Smooth muscle cell of the umbilical artery (primary cell): ENCODE measurements at places on chromosomes 1 and 21. TPM values are rescaled to one million over a fixed set of nuclear protein-coding genes. Genes with fewer than 3 reads are reported as not detected.

Gene CLCA4
- not detected in 2 replicates for total RNA-seq

Gene GJB3
- total RNA-seq: not detected in 2 replicates

Gene CRP
- not detected in 2 replicates for total RNA-seq

Gene CLDN14
- 0.28 and 0.30 TPM in 2 replicates for total RNA-seq

Gene CTTNBP2NL
- total RNA-seq: 13.7 and 28.8 TPM in 2 replicates

Gene BACH1
- 72.8 and 132 TPM in 2 replicates for total RNA-seq

Gene LRRC38
- not detected in 2 replicates for total RNA-seq

Gene HAO2
- not detected in 2 replicates for total RNA-seq

Gene KRTAP11-1
- total RNA-seq: not detected in 2 replicates

Gene LCE6A
- not detected in 2 replicates for total RNA-seq

Gene ADGRL4
- total RNA-seq: 13.7 and 92.6 TPM in 2 replicates

Gene ZNF684
- 3.8 and 6.2 TPM in 2 replicates for total RNA-seq

Gene SPOCD1
- total RNA-seq: 47.8 and 99.9 TPM in 2 replicates

Gene SHC1
- 249 and 465 TPM in 2 replicates for total RNA-seq

Gene SAMD11
- 5.4 and 25.2 TPM in 2 replicates for total RNA-seq

Gene SPRR5
- total RNA-seq: not detected in 2 replicates

Gene KRTAP10-1
- total RNA-seq: not detected in 2 replicates

Gene TMEM234
- 17.0 and 18.1 TPM in 2 replicates for total RNA-seq

Gene SLC19A2
- 19.3 and 21.4 TPM in 2 replicates for total RNA-seq

Gene VHLL
- total RNA-seq: 0.28 TPM in 1 of 2 replicates, not detected in the other

Gene UMODL1
- not detected in 2 replicates for total RNA-seq

Gene NPHS2
- not detected in 2 replicates for total RNA-seq

Gene LIX1L
- 13.4 and 21.3 TPM in 2 replicates for total RNA-seq

Gene FAF1
- 48.1 and 69.5 TPM in 2 replicates for total RNA-seq

Gene ERVH48-1
- not detected in 2 replicates for total RNA-seq

Gene UBL4B
- not detected in 2 replicates for total RNA-seq

Gene EPHB2
- total RNA-seq: 37.7 and 58.8 TPM in 2 replicates

Gene KCNE1
- 0.18 and 0.30 TPM in 2 replicates for total RNA-seq

Gene TAS1R2
- not detected in 2 replicates for total RNA-seq

Gene POLR3GL
- 12.5 and 13.0 TPM in 2 replicates for total RNA-seq

Gene MAP1LC3C
- total RNA-seq: under 0.01 and 0.42 TPM in 2 replicates

Gene ITSN1
- 65.3 and 84.8 TPM in 2 replicates for total RNA-seq

Gene PTCH2
- total RNA-seq: under 0.01 and 0.05 TPM in 2 replicates

Gene JAM2
- 1.5 and 1.9 TPM in 2 replicates for total RNA-seq

Gene NPPB
- 12.8 and 19.7 TPM in 2 replicates for total RNA-seq

Gene SLC44A3
- 0.59 and 0.65 TPM in 2 replicates for total RNA-seq

Gene SMIM1
- total RNA-seq: 1.2 and 7.4 TPM in 2 replicates

Gene LAPTM5
- 0.14 TPM in 1 of 2 replicates, not detected in the other for total RNA-seq

Gene FAM229A
- 0.83 and 1.2 TPM in 2 replicates for total RNA-seq

Gene KRTAP19-6
- total RNA-seq: not detected in 2 replicates

Gene SRGAP2B
- total RNA-seq: 38.0 and 74.1 TPM in 2 replicates

Gene PODN
- 0.37 and 1.5 TPM in 2 replicates for total RNA-seq

Gene VWA5B1
- total RNA-seq: not detected in 2 replicates

Gene COL16A1
- 200 and 541 TPM in 2 replicates for total RNA-seq

Gene MNDA
- not detected in 2 replicates for total RNA-seq

Gene PLXNA2
- total RNA-seq: 3.3 TPM in 2 replicates

Gene TCEA3
- total RNA-seq: 9.8 and 13.9 TPM in 2 replicates

Gene LCA5L
- 3.0 and 4.8 TPM in 2 replicates for total RNA-seq

Gene OPRD1
- not detected in 2 replicates for total RNA-seq

Gene NBPF6
- not detected in 2 replicates for total RNA-seq

Gene PLPPR5
- total RNA-seq: 0.05 TPM in 1 of 2 replicates, not detected in the other

Gene C1orf94
- not detected in 2 replicates for total RNA-seq
